Testis (tissue), 5 donors: ENCODE measurements at places on chromosomes 6 and 20. TPM values are rescaled to one million over a fixed set of nuclear protein-coding genes. Genes with fewer than 3 reads are reported as not detected.

DNA sequence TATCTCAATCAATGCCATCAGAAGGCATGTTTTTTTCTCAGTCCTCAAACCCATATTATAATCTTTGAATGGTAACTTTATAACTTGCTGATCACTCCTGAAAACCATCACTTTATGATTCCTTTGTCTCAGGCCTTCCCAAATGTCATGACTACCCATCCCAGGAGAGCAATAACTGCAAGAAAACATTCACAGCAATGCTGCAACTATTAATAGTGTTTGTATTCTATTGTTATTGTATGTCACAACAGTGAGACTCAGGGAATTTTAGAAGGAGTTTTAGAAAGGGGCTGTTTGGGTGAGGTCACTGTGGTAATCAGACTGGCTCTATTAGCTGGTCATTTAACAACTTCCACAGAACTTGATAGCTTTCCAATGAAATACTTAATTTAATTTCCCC lies 301.4 kb upstream of the TBX18 start:
- no peak overlapping the region for H3K4me3 ChIP-seq
- no peaks in the 10 kb centered on the region for H3K36me3 ChIP-seq
- no peaks in the 10 kb centered on the region for H3K27me3 ChIP-seq
- H3K27ac ChIP-seq, result no peak overlapping the region
- DNase-seq, result no peak

- H3K36me3 ChIP-seq, result no peaks in the 10 kb centered on the region
- no peak for DNase-seq
- no peaks in the 10 kb centered on the region for H3K27me3 ChIP-seq
- no peak overlapping the region for H3K4me3 ChIP-seq
Observed at GRCh38 chr20:50467174-50467573, 43.0 kb upstream of the PTPN1 start.

DNA sequence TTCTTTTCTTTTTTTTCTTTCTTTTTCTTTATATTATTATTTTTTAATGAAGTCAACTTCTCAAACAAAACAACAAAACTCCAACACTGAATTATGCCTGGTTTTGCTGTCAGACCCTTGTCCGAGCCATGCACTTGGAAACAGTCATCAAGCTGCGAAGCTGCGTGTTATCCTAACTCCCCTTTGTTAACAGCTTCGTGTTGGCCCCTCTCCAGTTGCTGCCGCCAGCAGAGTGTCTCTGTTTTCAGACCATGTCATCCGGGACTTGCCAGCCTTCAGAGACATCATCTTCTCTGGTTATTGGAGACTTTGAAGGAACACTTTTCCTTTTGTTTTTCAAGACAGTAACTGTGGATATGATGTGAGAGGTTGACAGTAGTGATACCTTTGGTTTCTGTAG lies 83.1 kb downstream of the TRMT11 start:
- no peaks in the 10 kb centered on the region for H3K36me3 ChIP-seq
- peak; percentile 34 for DNase-seq
- H3K4me3 ChIP-seq, result no peak overlapping the region

DNA sequence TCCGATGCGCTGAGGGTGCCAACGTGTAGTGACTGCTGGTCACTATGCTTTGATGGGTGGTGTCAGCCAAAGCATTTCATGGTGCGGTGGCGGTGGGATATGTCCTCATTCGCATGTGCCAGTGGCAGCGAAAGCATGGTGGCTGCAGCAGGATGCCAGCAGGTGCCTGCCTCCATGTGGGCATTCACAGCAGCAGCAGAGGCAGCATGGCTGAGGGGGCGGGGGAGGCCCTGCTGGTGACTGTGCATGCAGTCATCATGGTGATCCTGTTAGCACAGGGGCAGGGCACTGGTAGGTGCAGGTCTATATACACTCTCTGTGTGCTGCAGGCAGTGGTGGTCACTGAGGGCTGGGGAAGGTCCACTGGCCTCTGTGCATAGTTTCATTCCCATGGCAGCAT lies 22.0 kb downstream of the FIG4 start:
- H3K4me3 ChIP-seq, result no peak overlapping the region
- H3K27me3 ChIP-seq, result no peaks in the 10 kb centered on the region
- DNase-seq, result no peak

DNA sequence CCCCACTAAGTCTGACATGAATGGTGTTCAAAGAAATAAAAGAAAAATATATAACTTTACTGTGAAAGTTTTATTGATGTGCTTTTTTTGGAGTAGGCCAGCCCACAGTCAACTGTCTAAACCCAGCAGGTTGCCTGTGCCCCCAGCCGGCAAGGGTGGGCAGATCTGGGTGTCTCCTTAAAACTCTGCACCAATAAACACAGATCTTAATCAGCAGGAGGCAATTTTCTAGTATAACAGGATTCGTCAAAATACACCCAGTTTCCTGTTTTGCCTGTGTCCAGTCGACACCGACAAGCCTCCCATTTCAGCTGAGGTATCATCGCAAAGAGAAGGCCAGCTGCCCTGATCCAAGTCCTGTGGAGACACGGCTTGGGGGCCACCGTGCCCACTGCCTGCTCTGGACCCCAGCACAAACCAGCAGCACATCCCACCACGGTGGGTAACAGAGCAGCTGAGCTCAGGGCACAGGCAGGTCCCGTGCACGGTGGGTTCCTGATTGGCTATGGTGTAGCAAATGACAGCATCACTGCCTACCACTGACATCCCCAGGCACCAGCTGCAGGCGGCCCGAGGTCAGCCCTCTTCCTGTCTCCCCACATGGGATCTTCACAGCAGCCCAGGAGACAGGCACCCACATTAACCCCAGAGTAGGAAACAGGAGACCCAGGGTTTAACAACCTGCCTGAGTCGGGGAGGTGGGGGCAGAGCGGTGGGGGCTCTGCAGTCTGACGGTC lies 15.7 kb downstream of the BMP7 start:
- H3K27ac ChIP-seq, result no peak overlapping the region
- no peaks in the 10 kb centered on the region for H3K4me1 ChIP-seq
- H3K4me3 ChIP-seq, result no peak overlapping the region

GRCh38 chr6:16764188-16764950 lies 3.1 kb upstream of the ATXN1 start:
- H3K4me1 ChIP-seq, result peaks cover 6% of the 10 kb centered on the region
- H3K27ac ChIP-seq, result no peak overlapping the region
- no peaks in the 10 kb centered on the region for H3K36me3 ChIP-seq
- H3K4me3 ChIP-seq, result no peak overlapping the region
- no peaks in the 10 kb centered on the region for H3K27me3 ChIP-seq

DNA sequence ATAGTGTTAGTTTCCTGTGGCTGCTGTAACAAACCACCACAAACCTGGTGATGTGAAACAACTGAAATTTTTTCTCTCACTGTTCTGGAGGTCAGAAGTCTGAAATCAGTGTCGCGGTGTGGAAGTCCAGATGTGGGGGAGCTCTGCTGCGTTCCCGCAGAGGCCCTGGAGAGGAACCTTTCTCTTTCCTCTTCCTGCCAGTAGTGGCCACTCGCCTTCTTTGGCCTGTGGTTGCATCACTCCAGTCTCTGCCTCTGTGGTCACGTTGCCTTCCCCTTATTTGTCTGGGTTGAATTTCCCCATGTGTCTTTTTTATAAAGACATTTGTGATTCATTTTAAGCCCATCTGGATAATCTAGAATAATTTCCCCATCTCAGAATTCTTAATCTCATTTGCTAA lies 295.5 kb upstream of the FLRT3 start:
- no peak for DNase-seq
- H3K27me3 ChIP-seq, result no peaks in the 10 kb centered on the region
- H3K4me1 ChIP-seq, result no peaks in the 10 kb centered on the region
- no peak overlapping the region for H3K4me3 ChIP-seq

DNA sequence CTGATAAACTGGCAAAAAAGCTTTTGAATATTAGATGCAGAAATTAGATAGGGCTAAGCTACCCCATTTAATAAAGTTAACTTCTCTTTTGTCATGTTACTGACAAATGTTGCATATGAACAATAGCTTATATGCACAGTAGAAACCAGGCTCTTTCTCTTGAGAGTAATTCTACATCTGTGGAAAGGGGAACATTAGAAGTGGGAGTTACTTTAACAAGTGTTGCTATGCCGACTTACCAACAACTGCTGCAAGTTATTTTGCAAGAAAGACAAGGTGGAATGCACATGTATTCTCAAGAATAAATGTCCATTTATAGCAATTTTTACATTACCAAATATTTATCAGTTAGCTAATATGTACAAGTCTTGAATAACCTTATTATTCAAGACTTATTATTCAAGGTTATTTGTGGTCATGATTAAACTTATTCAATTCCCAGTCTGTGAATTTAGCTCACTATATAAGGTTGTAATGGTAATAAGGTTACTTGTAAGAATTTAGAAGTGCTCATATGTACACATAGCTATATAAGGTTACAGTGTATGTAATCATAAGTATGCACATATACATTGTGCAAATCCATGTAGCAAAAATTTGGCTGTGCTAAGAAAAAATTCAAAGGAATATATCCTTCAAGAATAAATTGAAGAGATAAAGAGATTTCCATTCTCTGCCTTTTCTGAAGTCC lies 38.3 kb downstream of the ADGRG6 start:
- H3K36me3 ChIP-seq, result no peaks in the 10 kb centered on the region
- no peak for DNase-seq
- no peaks in the 10 kb centered on the region for H3K27me3 ChIP-seq

DNA sequence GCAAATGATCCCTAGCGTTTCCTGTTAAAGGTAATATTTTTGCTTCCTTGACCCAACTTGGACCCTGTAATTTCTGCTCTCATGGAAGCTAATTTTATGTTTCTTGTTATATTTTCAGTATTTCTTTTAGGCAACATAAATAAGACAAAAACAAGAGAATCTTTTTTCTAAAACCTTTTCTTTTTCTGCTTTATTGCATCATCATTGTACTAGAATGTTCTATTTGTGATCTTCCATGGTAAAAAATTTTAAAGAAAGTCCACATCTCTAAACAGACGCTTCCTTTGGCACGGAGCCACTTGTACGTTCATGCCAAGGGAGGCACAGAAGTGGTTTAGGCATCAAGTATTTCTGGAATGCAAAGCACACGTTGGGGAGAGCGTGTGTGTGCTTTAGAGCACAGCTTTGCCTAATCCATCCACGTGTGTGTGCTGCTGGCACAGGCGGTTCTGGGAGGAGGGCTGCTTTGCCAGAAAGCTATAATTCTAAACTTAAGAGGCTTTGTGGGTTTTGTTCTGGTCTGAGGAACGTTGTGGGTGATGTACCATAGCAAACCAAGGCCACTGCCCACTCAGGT lies 98.3 kb downstream of the SASH1 start:
- no peak overlapping the region for H3K4me3 ChIP-seq
- peak; percentile 73 for DNase-seq
- H3K27ac ChIP-seq, result peak overlapping the region; percentile 78
- H3K36me3 ChIP-seq, result no peaks in the 10 kb centered on the region
- no peaks in the 10 kb centered on the region for H3K27me3 ChIP-seq

GRCh38 chr6:89198235-89198634 lies 18.9 kb downstream of the GABRR1 start:
- no peak overlapping the region for H3K27ac ChIP-seq
- DNase-seq, result no peak
- H3K36me3 ChIP-seq, result no peaks in the 10 kb centered on the region
- no peaks in the 10 kb centered on the region for H3K4me1 ChIP-seq

DNA sequence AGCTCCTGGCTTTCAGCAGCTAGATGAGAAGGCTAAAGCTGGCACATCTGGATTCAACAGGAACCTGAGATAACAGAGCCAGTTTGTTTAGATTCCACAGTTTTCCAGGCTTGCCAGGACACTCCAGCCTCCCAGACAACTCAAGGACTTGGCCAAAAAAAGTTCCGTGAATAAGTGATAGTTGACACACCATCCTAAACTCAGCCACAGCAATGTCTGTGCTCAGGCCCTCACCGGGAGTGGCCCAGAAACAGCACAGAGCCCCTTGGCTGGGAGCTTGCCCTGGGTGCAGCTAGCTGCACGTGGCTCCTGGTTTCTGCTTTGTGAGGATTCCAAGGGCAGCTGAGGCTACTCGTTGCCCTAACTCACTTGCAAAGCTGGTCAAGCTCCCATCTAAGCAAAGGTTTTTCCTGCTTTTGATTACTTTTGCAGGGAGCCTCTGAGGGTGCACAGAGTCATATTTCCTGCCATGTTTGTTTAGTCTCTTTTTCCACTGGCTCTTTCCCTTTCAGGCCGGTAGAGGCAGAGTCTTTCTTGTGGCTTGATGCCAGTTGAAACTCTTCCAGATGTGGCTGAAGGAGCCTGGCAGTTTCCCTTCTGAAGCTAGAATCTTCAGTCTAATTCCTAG lies 118.3 kb upstream of the ECI2 start:
- no peaks in the 10 kb centered on the region for H3K27me3 ChIP-seq
- peaks cover 9% of the 10 kb centered on the region for H3K4me1 ChIP-seq
- DNase-seq, result peak; percentile 52
- H3K27ac ChIP-seq, result no peak overlapping the region

GRCh38 chr6:94462231-94462630 lies 1042.9 kb upstream of the EPHA7 start:
- H3K36me3 ChIP-seq, result no peaks in the 10 kb centered on the region
- H3K27ac ChIP-seq, result no peak overlapping the region
- no peak overlapping the region for H3K4me3 ChIP-seq
- no peaks in the 10 kb centered on the region for H3K27me3 ChIP-seq
- DNase-seq, result no peak

- H3K27me3 ChIP-seq, result no peaks in the 10 kb centered on the region
- H3K4me1 ChIP-seq, result no peaks in the 10 kb centered on the region
- no peak for DNase-seq
- H3K27ac ChIP-seq, result no peak overlapping the region
- no peak overlapping the region for H3K4me3 ChIP-seq
Observed at GRCh38 chr20:10761232-10761631, 87.4 kb upstream of the JAG1 start.

DNA sequence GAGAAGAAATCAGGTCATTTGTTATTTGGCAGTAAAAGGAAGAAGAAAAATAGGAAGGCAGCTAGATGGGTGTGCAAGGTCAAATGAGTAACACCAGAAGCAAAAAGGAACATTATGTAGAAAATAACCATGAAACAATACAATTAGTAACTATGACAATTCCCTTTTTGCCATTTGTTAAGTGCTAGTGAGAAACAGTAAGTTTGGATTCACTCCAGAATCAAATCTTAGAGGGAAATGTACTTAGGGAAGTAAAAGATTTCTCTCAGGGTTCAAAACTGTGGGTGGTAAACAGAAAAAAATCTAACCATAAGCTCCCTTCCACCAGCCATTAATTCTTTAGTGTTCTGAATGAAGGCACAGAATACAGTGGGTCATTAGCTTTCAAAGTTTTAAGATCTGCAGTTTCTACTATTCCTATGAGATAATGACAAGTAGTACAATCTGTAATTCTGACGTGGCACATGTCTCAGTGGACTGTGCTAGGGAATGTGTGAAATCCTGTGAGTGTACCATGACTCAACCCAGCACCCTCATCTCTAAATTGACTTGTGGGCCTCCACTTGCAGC lies 17.1 kb downstream of the REPS1 start:
- peaks cover 50% of the 10 kb centered on the region for H3K4me1 ChIP-seq
- H3K27ac ChIP-seq, result peak overlapping the region; percentile 60
- no peak for DNase-seq
- H3K27me3 ChIP-seq, result no peaks in the 10 kb centered on the region
- H3K4me3 ChIP-seq, result no peak overlapping the region

- no peaks in the 10 kb centered on the region for H3K27me3 ChIP-seq
- H3K27ac ChIP-seq, result no peak overlapping the region
- no peaks in the 10 kb centered on the region for H3K36me3 ChIP-seq
Observed at GRCh38 chr6:147855803-147856482, 347.5 kb downstream of the SAMD5 start.

CRISP3 gene
- polyA plus RNA-seq, result not detected

BMP2 gene
- 1.8 TPM for polyA plus RNA-seq

ZNF337 gene
- 11.3 TPM for polyA plus RNA-seq

TUBB2B gene
- 3.6 TPM for polyA plus RNA-seq

SMLR1 gene
- polyA plus RNA-seq, result 0.28 TPM
